Stromal cell of bone marrow (primary cell): ENCODE measurements at places on chromosomes 3 and 15.

DNA sequence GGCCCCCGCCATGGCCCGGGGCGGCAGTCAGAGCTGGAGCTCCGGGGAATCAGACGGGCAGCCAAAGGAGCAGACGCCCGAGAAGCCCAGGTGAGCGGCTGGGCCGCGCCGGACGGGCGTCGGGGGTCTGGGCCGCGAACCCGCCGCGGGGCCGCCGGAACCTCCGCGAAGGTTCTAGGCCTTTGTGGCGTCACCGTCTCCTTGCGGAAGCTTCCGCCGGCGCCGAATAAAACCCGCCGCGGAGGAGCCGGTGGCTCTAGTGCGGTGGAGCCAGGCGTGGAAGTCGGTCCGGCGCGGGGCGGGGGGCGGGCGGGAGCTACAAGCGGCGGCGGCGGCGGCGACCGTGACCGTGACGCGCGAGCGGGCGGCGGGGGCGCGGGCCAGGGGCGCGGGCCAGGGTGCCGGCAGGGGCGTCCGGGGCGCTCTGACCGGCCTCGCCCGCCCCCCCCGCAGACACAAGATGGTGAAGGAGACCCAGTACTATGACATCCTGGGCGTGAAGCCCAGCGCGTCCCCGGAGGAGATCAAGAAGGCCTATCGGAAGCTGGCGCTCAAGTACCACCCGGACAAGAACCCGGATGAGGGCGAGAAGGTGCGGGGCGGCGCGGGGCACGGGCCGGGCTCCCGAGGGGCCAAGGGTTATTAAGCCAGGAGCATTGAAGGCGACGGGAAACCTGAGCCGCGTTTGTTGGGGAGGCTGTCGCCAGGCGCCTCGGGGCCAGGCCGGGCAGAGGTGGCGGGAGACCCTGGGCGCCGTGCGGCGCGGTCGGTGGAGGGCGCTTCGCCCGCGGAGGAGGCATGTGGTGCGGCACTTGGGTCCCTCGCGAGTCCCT, at the start of gene DNAJA4:
DNAJA4 (plus strand) TSS at position 259 of the 833 bp plus-strand sequence; CDS start at position 461, 202 bp downstream.
- no peak for DNase-seq

DNA sequence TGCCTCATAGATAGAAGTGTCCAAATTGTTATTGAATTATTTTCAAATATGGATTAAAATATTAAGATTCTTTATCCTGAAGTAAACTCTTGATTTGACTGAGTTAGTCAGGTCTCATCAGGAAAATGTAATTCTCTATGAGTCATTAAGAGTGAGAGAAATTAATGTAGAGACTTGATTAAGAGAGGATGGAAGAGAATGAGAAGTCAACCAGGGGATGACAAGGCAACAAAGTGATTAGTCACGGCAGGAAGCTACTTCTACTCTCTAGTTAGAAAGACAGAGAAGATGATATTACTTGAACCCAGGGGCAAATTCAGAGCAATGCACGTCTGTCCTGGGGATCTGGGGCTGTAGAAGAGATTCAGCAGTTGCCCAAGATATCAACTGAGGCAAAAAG, 202.5 kb downstream of the LSAMP start:
- no peak for DNase-seq

DNA sequence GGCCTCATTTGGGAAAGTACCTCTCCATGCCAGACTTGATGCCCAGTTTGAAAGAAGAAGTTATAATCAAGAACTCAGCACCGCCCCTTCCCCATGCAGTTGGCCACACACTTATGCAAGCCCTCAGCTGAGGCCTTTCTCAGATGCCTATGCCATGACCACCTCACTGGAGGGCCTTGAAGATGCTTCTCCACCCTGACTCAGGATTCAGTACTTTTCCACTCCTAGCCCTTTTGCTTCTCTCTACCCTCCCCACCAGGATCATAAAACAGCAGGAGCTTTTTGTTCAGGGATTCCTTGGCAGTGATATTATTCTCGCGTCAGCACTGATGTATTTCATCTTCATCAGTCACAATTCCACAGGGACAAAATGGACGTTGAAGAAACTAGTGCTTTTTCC, 313.5 kb downstream of the PYDC2 start:
- DNase-seq: peak; percentile 85

- no peak for DNase-seq
These were observed 178.5 kb upstream of the ZBTB20 start for GRCh38 chr3:115325539-115325938.

DNA sequence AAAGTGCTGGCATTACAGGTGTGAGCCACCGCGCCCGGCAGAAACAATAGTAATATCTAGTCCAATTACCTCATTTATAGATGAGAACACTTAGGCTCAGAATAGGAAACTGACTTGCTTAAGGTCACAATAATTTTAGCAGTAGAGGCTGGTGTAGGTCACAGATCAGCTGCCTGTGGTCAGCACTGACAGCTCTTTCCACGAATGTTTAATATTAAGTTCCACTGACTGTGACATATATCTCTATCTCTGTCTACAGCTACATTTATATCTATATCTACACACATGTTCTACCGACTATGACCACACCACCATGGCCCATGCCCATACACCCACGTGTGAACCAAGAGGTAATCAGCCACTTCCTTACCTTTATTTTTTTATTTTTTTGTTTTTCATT, 40.2 kb upstream of the DLG1 start:
- no peak for DNase-seq

- no peak for DNase-seq
These were observed 62.9 kb downstream of the ADCY5 start for GRCh38 chr3:123385981-123386380.

- DNase-seq: no peak
These were observed 47.5 kb downstream of the MYH15 start for GRCh38 chr3:108462899-108463298.

DNA sequence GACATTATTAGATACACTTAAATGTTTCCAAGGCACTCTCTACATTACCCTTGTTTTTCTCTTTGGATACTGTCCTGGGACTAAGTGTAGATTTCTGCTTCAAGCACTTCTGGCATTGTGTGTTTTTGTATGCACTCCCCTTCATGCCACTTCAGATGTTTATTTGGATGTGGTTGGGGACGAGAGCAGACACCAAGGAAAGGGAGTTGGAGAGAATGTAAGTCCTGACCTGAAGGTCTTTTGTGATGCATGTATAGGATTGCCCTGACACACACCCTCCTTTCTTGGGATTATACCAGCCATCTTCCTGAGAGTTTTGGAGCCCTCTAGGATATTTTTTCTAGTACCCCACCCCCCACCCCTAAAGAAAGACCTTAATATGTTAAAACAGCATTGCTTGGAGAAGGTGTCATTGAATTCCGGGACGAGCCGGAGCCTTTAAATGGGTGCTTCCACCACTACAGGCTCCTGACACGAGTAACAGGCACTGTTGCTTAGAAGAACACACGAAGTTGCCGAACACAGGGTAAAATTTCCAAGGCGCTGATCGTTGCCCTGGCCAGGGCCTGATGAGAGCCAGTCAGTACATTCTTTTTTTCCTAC, 22.7 kb downstream of the PSMD6 start:
- no peak for DNase-seq

DNA sequence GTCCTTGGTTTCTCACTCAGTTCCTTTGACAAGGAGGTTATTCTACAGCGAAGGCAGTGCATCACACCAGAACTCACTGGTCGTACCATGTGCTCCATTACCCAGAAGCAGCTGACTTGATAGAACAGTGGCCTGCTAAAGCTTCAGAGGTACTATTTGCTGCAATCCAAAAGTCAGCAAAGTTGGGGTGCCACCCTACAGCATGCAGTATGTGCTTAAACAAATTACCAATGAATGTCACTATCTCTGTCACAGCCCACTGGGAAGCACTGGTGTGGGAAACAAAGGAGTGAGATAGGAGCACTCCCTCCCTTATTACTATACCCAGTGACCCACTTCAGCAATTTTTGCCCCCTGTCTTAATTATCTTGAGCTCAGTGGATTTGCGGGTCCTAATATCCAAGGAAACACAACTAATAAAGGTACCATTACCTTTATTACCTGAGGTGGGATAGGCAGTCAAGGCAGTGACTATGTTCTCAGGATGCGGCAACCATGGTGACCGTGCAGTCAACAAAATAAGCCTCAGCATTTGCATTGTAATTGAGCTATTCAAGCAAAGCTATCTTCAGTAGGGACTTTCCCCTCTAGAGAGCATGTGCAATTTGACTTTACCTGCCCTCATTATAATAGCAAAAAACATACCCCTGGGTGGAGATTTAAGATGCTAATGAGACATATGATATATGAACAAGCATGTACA, 199.4 kb downstream of the OCA2 start:
- no peak for DNase-seq

DNA sequence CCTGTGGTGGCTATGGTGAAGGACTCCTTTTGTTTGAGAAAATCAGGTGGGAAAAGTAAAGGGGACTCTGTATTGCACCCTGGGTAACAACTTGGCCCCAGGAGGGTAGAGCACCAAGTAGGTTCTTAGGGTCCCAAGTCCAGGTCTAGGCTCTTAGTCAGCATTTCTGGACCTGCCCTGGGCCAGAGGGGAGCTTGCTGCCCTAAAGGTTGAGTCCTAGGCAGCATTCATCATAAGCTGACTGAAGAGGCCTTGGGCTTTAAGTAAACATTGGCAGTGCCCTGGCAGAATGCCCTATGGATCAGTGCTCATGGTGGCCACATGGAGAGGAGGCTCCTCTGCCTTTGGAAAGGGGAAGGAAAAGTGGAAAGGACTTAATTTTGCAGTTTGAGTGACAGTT, 268.5 kb upstream of the CTNNB1 start:
- DNase-seq: no peak

- DNase-seq: no peak
These were observed 115.7 kb downstream of the AKAP13 start for GRCh38 chr15:85496151-85496550.

- no peak for DNase-seq
These were observed 84.8 kb downstream of the LSM3 start for GRCh38 chr3:14263317-14264005.
